NCI-H2029 (cell line): ENCODE measurements at places on chromosomes 1 and 21.

DNA sequence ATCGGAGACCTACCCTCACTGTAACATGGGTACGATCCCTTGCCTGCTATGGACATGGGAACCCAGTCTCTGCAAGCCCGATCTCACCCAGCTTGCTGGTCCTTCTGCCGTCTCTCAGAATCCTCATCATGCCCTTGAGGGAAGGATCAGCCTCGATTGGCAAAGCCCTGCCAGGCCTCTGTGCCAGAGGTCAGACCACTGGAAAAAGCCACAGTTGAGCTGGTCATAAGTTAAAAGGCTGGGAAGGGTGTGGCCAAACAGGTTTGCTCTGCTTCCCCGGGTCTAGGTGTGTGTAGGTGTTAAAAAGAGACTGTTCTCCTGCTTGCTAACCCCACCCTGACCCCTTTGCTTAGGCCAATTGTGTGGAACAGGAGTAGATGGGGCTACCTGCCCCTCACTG lies 19.5 kb upstream of the PADI3 start:
- DNase-seq: no peak

- no peak for DNase-seq
These were observed 22.4 kb downstream of the AADACL4 start for GRCh38 chr1:12666141-12666735.

DNA sequence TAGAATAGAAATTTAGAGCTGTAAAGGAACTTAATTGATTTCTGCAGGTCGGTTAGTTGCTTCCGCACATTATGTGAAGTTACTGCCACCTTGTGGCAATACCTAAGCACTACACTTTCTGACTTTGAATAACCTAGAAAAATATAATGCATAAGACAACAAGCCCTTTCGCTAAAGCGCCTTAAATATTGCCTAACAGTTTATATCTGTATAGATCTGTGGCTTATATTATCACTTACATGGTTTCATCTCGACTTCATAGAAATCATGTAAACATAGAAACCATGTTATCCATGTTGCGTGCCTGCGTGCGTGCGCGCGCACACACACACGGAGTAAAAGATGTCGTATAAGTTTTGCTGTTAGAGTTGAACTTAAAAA lies 10.9 kb upstream of the IFI16 start:
- peak; percentile 68 for DNase-seq

- DNase-seq: no peak
These were observed 16.6 kb downstream of the STX12 start for GRCh38 chr1:27789540-27790041.

- no peak for DNase-seq
These were observed 462.0 kb downstream of the RPS6KC1 start for GRCh38 chr1:213513006-213513405.

DNA sequence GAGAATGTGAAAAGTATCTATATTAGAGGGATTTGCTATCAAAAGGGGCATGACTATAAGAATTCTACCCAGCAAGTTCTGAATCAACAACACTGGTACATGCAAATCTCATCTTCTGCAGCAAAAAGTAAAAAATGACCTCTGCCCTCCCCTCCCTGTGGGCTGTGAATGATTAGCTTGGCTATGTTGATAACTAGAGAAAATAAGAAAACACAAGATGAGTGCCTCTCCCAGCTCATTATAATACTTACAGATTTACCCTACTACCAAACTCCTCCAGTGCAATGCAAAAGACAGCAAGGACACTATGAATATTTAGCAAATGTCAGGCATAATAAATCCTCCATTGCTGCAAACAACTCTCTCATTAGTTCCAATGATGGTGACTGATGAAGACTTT lies 102.4 kb downstream of the SLC45A1 start:
- DNase-seq: no peak
